ENCODE measurements at places on chromosomes 11 and 22.

DNA sequence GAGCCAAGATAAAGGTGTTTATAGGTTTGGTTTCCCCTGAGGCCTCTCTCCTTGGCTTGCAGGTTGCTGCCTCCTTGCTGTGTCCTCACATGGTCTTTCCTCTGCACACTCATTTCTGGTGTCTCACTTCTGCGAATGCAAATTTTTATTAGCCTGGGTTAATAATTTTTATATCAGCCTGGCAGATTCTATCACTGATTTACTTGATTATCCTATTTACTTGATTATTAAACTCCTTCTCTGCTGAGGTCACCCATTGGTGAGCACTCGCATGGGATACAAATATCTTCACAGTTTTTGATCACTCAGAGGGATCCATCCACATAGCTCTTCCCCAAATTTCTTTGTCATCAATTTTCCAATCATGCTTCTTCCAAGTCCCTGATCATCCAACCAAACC is 90.9 kb upstream of the IGLL5 start:
- no peak for DNase-seq

DNA sequence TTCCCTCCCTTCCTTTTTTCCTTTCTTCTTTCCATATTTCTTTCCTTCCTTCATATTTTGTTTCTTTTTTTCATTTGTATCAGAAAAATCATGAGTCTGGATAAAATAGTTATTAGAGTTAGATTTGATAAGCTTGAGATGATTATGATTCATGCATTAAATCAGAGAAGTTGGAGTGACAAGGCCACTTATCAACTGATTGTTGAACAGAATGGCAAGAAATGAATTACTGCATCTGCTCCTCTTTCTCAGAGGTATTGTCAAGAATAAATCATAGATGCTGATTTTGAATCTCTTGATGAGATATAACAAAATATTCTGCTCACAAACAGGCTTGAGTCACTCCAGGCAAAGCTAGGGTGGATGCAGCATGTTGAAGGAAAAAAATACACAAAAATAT is 54.6 kb upstream of the ANO5 start:
- DNase-seq, result no peak

GRCh38 chr11:16941935-16942334 is 72.3 kb downstream of the PLEKHA7 start:
- DNase-seq, result no peak

DNA sequence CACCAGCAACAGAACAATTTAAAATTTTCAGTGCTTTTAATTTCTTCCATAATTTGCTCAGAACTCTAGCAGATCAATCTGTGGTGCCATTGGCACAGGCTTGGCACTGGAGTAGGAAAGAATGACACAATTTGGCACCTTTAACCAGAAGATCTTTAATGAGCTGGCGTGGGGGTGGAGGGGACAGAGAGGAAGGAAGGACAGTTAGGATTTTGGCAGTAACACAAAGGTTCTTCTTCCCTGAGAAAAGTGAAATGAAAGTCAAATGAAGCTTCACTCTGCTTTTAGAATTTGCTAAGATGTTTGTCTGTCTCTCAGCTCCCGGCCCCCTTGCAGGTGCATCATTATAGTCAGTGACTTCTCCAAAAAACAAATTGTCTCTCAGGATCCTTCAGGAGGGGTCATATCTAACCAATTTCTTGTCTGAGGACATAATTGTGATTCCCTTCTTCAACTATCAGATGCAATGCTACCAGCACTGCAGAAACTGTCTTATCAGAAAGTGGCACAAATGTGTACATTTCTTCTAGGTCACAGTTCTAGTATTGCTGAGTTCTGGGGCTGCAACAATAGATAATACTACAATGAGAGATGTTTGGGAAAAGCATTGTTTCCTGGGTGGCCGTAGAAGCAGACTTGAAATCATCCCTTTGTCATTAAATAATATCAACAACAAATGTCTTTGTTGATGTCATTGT is 66.8 kb downstream of the CSTPP1 start:
- DNase-seq, result no peak

DNA sequence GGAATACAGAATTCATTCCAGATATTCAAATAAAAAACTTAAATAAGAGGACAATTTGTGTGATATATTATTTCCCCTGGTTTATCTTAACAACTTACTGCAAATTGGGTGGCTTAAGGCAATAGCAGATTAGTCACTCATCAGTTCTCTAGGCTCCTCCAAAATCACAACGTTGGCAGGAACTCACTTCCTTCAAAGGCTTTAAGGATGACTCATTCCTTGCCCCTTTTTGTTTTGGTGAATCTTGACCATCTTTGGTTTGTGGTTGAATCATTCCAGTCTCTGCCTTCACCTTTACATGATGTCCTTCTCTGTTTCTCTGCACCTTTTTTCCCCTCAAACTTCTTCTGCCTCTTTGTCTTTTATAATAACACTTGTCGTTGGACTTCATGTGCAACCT is 3.4 kb downstream of the OR10AG1 start:
- DNase-seq, result no peak

DNA sequence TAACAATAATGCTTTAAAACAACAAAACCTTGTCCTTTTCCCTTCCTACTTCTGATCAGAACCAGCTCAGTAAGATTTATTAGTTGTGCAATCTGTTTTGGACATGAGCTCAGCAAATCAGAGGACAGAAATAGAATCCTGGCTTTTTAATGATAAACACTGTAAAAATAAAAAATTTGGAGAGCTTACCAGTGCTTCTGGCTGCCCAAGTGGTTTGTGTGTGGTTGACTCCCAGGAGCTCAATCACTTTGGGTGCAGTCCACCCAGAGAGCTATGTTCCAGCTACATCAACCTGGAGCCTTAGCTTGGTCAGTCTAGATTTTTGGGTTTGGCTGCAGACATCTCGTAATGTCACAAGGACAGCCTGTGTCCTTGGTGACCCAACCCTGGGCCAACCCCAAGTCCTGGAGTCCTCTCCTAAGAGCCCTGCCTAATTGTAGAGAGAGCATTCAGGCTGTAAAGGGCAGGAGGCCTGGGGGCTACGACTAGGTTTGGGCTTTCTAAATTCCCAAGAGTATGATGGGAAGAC is 28.5 kb downstream of the CD44 start:
- no peak for DNase-seq

DNA sequence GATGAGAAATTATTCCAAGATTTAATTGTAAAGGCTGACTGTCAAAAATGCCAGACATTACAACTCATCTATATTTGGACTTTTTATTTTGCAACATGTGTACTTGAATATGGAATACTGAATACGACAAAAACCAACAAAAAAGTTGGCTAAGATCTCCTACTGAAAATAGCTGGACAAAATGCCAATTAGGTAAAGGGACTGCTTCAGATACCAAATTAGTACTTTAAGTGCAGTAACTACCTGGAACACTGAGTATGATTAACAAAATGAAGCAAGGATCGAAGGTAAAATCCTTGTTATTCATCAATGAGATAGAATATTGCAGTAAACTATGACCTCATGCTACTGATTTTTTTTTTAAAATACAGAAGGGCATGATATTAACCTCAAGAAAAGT is 173.8 kb downstream of the SOX6 start:
- DNase-seq, result no peak

GRCh38 chr22:20591295-20591645 is 83.9 kb downstream of the MED15 start:
- DNase-seq, result no peak

GRCh38 chr22:17198170-17199002 is 20.8 kb downstream of the ADA2 start:
- DNase-seq, result no peak

DNA sequence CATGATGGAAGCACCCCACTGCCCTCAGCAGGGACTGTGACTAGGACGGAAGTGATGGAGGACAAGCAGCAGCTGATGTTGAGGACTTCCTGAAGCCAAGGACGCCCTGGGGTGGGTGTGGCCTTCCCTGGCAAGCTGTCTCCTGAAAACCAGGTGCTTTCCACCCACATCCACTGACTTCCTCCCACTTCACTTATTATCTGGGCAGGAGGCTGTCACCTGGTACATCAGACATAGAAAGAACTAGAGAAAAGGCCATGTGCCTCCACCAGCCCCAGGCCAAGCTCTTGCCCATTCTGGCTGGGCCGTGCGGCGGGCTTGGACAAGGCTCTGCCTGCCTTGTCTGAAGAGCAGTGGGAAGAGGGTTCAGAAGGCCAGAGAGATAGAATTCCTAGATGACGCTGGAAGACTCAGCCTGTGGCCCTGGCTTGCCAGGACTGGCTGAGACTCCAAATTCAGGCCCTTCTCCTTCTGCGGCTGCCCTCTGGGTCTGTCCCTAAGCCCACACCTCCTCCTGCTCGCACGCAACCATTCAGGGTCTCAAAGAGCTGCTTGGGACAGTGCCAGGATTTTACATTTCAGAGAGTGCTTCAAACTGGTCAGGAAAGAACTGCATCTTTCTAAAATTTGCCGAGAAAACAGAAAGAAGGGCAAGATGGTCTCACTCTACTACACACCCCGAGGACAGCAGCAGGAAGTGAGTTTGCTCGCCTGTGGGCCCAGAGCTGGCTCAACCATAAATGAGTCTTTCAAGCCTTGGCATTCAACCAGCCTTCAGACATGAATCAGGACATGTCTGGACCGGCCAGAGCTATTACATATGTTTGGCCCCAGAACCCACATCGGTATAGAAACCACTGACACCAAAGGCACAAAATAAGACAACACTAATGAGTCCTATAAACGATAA is 13.3 kb downstream of the ARHGAP1 start:
- DNase-seq, result no peak

- DNase-seq, result no peak
These were observed 5.9 kb downstream of the OR5B21 start for GRCh38 chr11:58502004-58502403.

DNA sequence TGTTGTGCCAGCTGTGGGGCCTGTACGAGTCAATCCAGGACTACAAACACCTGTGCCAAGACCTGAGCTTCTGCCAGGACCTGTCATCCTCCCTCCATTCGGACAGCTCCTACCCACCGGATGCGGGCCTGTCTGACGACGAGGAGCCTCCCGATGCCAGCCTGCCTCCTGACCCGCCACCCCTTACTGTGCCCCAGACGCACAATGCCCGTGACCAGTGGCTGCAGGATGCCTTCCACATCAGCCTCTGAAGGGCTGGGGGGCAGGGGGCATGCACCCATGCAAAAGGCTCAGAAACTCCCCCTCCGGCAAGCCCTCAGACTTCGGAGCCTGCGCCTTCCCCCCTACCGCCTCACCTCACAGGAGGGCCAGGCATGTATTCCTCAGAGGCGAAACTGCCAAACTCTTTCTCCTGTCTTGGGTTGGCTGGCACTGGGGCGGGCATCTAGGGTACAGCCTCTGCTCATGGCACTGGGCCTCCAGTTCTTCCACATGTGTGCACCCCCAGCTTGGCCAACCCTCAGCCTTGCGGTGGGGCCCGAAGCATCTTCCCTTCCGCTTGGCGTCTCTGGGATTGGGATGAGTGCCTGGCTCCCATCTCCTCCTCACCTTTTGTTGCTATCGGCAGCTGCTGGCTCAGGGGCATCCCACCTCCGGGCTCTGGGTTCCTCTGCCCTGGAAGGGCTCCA is 1.2 kb downstream of the FAM89B start:
- no peak for DNase-seq

- DNase-seq, result no peak
These were observed 14.2 kb downstream of the TXN2 start for GRCh38 chr22:36467042-36467810.

GRCh38 chr11:69211920-69212797 is 56.4 kb downstream of the SMIM38 start:
- DNase-seq, result no peak

- DNase-seq, result peak; percentile 13
These were observed 519.8 kb downstream of the BRD1 start for GRCh38 chr22:49307870-49308269.

- no peak for DNase-seq
These were observed 35.9 kb downstream of the CTSC start for GRCh38 chr11:88301488-88302140.

DNA sequence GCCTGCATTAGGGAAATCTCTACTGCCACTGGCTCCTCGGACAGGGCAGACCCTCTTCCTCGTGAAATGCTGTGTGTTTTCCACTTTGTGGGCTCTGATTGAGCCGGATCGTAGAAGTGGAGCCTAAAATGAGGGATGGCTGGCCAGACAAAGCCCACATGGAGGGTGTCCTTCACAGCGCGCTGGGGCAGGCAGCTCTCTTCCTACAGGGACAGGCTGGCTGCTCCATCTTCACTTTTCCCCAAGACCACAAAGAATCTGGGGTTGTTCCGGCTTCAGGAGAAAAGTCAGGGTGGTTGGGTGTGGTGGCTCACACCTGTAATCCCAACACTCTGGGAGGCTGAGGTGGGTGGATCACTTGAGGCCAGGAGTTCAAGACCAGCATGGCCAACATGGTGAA is 94.9 kb downstream of the MORC2 start:
- peak; percentile 28 for DNase-seq

DNA sequence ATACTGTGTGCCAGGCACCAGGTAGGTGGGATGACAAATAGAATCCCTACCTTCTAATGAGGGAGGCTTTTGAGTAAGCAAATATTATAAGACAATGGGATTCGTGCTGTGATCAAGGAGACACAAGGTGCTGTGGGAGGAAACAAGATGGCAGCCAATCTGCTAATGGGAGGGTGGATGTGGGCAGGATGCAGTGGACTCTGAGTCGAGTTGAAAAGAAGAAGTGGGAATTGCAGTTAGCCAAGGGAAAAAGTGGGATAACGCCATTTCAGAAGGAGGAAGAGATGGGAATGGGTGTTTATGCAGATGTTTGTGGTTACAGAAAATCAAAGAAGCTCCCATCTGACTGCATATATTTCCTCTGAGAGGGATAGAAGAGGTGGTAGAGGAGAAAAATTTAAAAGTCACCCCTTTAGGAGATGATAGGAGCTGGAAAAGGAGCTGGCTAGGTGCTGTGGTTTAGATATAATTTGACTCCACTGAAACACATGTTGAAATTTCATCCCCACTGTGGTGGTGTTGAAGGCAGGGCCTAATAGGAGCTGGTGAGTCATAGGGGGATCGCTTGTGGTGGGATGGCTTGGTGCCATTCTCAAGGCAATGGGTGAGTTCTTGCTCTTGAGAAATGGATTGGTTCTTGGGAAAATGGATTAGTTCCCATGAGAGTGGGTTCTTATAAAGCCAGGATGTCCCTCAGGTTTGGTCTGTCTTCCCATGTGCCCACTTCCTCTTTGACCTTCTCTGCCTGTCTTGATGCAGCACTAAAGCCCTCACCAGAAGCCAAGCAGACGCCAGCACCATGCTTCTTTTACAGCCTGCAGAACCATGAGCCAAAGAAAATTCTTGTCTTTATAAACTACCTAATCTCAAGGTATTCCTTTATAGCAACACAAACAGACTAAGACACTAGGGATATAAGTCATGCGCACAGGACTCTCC is 30.0 kb upstream of the POU2AF1 start:
- DNase-seq, result no peak

All from liver (tissue), 10 donors.